Renal cortex interstitium (tissue), 15 donors: ENCODE measurements at places on chromosomes 12 and 14. TPM values are rescaled to one million over a fixed set of nuclear protein-coding genes. Genes with fewer than 3 reads are reported as not detected.

The TESPA1 gene
- 0.67 TPM for polyA plus RNA-seq

The POC1B gene
- polyA plus RNA-seq, result 24.3 TPM

The CFAP251 gene
- 9.2 TPM for polyA plus RNA-seq

The PRORP gene
- polyA plus RNA-seq, result 30.6 TPM

The RIN3 gene
- 6.3 TPM for polyA plus RNA-seq

The KLRC2 gene
- 0.22 TPM for polyA plus RNA-seq

The GPR84 gene
- 0.07 TPM for polyA plus RNA-seq

The PRB2 gene
- not detected for polyA plus RNA-seq

The KRT77 gene
- not detected for polyA plus RNA-seq

The GRIN2B gene
- 0.79 TPM for polyA plus RNA-seq

The SLC35F4 gene
- polyA plus RNA-seq, result 2.4 TPM

The MYF6 gene
- 0.17 TPM for polyA plus RNA-seq

The TMEM30B gene
- 10.0 TPM for polyA plus RNA-seq

The TMEM52B gene
- 127 TPM for polyA plus RNA-seq

The TEX52 gene
- 0.89 TPM for polyA plus RNA-seq

The BBOF1 gene
- 19.9 TPM for polyA plus RNA-seq

The NRL gene
- polyA plus RNA-seq, result 2.4 TPM
